ENCODE measurements at places on chromosomes 2 and 18.
A peak's percentile ranks its signal among the peaks of the same experiment; 100 is the strongest.

- no peak for DNase-seq
These were observed 59.4 kb upstream of the SH3RF3 start for GRCh38 chr2:109069331-109070194.

DNA sequence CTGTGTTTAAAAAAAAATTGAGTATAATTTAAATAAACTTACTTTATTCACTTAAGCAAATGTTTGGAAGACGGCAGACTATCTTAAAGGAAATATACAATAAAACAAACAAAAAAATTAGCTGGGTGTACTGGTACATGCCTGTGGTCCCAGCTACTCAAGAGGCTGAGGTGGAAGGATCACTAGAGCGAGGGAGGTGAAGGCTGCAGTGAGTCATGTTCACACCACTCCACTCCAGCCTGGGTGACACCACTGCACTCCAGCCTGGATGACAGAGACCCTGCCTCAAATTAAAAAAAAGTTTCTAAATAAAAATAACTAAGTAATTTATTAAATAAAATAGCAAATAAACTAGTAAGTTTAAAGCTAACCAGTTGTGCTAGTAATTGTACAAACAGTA, 7.5 kb downstream of the PUM2 start:
- no peak for DNase-seq

GRCh38 chr18:23306822-23307221, 146.3 kb upstream of the RIOK3 start:
- no peak for DNase-seq

GRCh38 chr2:24435391-24436316, 55.4 kb upstream of the NCOA1 start:
- DNase-seq = no peak

- no peak for DNase-seq
These were observed 3.9 kb downstream of the ABCB11 start for GRCh38 chr2:169027234-169027633.

DNA sequence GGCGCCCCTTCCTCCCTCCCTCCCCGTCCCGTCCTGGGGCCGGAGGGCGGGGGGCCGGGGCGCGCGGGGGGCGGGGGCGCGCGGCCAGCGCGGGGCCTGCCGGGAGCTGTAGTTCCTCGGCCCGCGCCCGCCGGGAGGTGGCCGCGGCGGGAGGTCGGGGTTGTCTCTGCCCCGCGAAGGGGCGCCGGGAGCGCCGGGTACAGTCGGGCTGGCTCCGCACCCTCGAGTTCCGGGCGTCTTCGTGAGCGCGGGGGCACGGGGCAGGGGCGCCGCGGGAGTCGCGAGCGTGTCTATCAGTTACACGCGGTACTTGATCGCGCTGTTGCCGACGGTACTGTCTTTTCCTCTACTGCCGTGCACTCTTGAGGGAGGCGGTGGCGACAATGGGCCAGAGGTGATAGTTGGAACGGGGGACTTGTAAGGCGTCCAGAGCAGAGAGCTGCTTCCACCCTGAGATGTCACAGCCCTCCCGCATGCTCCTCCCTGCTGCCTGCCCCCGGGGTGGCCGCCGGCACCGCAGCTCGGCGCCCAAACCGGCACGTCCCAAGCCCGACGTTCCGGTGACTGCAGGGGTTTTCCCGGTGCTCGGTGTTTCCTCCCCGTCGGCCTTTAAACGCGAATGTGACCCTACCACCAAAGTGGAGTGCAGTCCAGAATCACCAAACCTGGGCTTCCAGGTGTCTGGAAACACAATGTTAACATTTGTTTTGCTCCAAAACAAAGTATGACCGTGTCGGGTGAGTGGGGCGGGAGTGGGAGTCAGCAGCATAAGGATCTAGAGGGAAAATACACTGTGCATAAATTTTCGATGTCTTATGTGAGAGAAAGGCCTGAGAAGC, at the start of gene PRKD3:
Gene PRKD3 (minus strand): TSS at position 48 of the 839 bp plus-strand sequence. CDS start 8,309 bp downstream, outside the sequence.
- peak; percentile 18 for DNase-seq

- DNase-seq = no peak
These were observed 55.0 kb downstream of the SCN7A start for GRCh38 chr2:166439078-166439477.
